Liver (tissue), 10 donors: ENCODE measurements at places on chromosomes 4 and X.
A peak's percentile ranks its signal among the peaks of the same experiment; 100 is the strongest.

DNA sequence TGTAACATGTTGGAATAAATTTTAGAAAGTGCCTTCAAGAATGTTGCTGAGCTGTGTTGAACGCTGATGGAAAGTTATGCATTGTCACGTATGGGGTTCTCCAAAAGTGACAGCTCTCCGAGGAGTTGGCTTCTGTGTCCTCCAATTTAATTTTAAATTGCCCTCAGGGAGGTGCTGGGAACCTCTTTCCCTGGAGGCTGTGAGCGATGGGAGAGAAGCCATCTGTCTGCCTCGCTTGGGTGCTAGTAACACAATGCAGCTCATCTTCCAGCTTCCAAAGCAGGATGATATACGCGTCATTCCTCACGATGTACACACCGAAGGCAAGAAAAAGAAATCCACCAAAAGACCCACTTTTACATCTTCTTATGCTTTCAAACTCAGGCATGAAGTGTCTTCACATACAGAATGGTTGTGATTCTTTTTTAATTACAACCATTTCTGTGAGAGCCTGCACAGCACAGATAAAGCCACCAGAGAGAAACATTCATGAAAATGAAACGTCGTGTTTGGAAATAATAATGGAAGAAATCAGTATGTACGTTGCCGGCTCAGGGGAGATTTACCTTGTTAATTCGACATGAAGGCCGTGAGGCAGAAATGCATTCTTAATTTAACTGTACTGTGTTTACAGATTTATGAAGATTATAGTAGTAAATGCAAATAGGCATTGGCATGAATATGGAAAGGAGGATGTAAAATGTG lies 218.9 kb downstream of the ASMT start:
- DNase-seq, result no peak

DNA sequence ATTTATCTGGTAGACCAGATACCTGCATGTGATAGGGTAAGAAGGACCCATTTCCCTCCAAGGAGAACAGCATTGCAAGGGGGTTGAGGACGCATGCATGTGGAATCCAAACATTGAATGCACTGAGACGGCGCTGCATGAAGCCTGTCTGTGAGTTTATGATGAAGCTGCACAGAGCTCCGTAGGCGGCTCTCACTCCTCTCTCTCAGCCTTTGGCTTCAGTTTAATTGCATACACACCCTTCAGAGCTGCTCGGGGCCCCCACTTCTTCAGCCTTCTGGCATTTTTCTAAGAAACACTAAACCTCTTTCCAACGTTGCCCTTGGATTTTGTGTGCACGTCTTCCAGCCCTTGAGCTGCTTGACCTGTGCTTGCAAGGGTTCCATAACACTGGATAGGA lies 176.6 kb downstream of the DHRSX start:
- no peak for DNase-seq

DNA sequence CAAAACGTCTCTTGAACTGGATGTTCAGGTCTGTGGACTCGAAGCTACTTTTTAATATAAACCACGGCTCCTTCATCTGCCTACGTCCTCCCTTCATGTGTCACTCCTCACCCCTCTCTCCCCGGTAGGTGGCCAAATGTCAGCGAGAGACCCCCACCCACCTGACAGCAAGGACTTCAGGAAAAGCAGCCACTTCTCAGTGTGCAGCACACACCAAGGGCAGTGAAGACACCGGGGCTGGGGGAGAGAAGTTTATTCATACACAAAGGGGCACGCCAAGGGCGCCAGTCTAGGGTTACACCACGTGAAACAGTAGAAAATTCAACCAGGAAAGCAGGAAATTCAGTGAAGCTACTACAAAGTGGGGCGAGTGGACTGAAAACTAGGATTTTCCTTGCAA lies 181.2 kb downstream of the AFAP1 start:
- DNase-seq, result no peak

DNA sequence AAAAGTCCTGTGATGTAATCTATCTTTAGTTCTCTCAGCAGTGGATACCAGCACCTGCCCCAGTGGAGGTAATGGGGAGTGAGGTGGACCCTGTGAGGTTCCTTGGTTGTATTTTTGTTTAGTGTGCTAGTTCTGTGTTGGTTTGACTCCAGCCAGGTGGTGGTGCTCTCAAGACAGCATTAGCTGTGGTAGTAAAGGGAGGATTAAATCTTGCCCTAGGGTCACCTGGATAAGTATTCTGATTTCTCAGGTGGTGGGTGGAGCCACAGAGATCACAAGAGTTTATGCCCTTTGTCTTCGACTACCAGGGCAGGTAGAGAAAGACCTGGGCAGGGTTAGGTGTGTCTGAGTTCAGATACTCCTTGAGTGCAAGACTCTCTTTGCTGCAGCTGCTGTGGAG lies 176.3 kb upstream of the EDA2R start:
- no peak for DNase-seq

GRCh38 chr4:39682138-39682537 lies 15.8 kb upstream of the UBE2K start:
- DNase-seq, result no peak

- DNase-seq, result no peak
These were observed 1.8 kb downstream of the KDM5C start for GRCh38 chrX:53223068-53223693.

- no peak for DNase-seq
These were observed 27.0 kb downstream of the SMIM43 start for GRCh38 chr4:121737846-121738554.

GRCh38 chr4:77734928-77735327 lies 84.2 kb downstream of the CNOT6L start:
- DNase-seq, result no peak

GRCh38 chrX:20971250-20971649 lies 403.0 kb upstream of the CNKSR2 start:
- DNase-seq, result no peak

DNA sequence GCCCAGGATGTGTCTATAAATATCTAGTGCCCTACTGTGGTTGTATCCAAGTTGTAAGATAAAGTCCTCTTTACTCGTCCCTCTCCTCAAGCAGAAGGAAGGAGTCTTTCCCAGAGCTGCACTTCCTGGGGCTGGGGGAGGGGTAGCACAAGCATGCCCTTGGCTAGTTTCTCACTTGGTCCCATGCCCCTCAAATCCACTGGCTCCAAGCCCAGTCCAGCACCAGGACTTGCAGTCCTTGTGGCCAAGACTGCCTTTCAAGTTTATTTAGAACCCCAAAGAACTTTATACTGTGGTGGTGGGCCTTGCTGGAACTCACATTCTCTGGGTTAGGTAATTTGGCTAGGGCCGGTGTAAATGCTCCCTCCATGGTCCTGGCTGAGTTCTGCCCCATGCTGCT lies 43.2 kb upstream of the SLC10A4 start:
- DNase-seq, result no peak

GRCh38 chr4:169115897-169116254 lies 105.8 kb upstream of the CBR4 start:
- DNase-seq, result no peak

- no peak for DNase-seq
These were observed 44.8 kb downstream of the SHOX start for GRCh38 chrX:675279-675954.

DNA sequence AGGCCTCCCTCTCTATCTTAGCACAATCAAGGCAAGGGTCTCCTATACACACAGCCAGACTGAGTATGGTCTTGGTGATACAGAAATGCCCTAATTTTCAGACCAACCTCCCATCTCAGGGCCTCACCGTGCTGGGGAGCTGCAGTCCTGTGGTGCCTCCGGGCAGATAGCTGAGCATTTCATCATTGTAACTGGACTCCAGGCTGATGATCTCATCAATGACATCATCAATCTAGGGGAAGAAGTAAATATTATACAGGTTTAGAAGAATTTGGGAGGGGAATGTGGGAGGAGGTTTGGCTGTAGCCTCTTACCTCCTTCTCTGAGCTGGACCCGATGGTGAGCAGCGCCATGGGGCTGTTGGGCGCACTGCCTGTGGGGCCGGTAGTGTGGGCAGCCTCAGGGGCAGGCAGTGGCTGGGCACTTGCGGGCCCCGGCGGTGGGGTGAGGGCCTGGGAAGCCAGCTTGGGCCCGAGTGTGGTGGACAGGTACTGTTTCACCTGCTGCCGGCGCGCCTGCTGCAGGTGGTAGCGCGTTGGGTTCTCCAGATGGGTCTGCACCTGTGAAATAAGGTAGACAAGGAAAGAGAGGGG lies 5.2 kb downstream of the TFE3 start:
- no peak for DNase-seq

GRCh38 chr4:8275548-8275910 lies 6.0 kb downstream of the HTRA3 start:
- no peak for DNase-seq

- no peak for DNase-seq
These were observed 960.5 kb downstream of the CCSER1 start for GRCh38 chr4:91087743-91088142.

- DNase-seq, result no peak
These were observed 290.7 kb upstream of the TENM3 start for GRCh38 chr4:181952478-181952877.

DNA sequence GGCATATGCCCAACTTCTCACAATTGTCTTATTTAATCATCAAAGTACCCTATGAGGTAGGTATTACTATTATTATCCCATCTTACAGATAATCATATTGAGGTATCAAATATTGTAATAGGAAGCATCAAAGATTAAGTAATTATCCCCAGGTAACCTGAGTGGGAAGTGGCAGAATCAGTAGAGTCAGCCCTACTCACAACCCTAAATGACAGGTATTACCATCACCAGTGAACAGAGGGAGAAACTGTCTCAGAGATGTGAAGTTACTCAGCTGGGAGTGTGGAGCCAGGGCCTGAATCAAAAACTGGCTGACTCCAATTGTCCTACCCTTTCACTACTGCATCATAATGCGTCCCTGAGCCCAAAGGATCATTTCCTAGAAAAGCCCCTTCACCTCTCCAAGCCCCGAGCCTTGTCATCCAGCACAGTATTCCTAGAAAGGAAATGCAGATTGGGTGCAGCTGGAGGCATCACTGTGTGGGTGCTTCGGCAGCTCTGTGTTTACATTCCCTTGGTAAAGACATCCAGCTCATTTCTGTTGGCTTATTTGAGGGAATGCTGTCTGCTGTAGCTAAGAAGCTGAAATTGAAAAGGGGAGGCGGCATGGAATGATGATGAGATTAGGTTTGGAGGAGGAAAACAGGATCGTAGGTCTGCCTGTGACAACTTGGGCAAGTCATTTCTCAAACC lies 72.8 kb downstream of the DHX15 start:
- DNase-seq, result no peak

GRCh38 chrX:41144873-41145272 lies 59.6 kb downstream of the USP9X start:
- no peak for DNase-seq

GRCh38 chr4:103721251-103721650 lies 1.5 kb upstream of the TACR3 start:
- DNase-seq, result no peak

GRCh38 chr4:109206620-109207019 lies 95.8 kb downstream of the COL25A1 start:
- DNase-seq, result no peak

- no peak for DNase-seq
These were observed 207.4 kb upstream of the MAOA start for GRCh38 chrX:43448688-43449087.

DNA sequence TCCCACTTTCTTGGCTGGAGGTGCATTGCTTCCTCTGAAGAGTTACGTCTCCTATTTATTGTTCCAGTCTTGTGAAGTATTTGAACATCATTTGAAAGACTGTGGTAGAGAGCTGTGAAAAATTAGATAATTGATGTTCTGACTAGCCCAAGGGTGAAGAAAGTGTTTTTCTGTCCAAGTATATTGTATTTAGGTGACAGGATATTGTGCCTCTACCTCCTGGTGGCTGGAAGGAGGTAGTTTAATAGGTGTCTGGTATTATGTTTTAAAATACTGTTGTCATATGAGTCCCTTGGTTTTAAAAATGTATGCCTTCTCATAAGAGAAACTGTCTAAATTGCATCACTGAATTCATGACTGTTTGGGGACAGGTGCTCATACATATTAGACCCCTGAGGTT lies 226.0 kb downstream of the SPRY1 start:
- DNase-seq, result no peak

GRCh38 chrX:53441531-53442321 lies 7.6 kb upstream of the HSD17B10 start:
- DNase-seq, result peak; percentile 69

DNA sequence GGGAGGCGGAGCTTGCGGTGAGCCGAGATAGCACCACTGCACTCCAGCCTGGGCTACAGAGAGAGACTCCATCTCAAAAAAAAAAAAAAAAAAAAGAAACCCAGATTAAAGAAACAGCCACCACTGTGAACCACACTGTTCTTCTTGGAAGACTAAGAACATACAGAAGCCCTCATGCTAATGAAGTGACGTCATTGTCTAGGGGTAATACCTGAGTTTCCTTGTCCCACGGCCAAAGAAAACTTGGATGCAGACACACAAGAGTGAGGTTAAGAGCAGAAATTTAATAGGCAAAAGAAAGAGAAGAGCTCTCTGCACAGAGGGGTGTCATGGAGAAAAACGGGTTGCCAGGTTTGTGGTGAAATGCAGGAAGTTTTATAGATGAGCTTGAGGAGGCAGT lies 691.6 kb downstream of the NLGN4X start:
- no peak for DNase-seq
